ENCODE measurements at places on chromosomes 1 and 21. TPM values are rescaled to one million over a fixed set of nuclear protein-coding genes. Genes with fewer than 3 reads are reported as not detected.

DNA sequence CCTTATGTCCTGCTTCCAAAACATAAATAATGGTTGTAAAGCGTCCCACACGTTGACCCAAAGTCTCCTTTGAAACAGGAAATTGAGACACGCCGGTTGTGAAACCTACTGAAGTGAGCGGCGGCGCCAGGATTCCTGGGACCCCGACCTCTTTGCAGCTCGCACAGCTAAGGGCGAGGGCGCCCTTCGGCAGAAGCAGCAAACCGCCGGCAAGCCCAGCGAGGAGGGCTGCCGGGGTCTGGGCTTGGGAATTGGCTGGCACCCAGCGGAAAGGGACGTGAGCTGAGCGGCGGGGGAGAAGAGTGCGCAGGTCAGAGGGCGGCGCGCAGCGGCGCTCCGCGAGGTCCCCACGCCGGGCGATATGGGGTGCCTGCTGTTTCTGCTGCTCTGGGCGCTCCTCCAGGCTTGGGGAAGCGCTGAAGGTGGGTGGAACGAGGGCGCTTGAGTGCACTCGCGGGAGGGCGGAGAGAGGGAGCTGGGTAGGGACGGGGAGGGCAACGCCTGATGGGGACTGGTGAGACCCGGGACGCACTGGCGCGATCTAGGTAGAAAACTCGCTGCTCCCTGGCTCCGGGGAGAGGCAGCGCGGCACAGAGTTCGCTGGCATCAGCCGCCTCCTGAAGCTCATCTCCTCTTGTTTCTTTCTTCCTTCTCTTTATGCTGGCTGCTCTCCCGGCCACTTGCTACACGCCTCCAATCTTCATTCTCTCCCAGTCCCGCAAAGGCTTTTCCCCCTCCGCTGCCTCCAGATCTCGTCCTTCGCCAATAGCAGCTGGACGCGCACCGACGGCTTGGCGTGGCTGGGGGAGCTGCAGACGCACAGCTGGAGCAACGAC is at the start of gene CD1D:
TSS of gene CD1D (plus strand) at position 155 of the 836 bp plus-strand sequence. CDS start at position 362, 207 bp downstream.
- H3K27me3 ChIP-seq, result peaks cover 46% of the 10 kb centered on the region
- H3K4me3 ChIP-seq, result peak within 1 kb of the TSS; percentile 46
- no peak for DNase-seq
- no peak within 1 kb of the TSS for H3K27ac ChIP-seq
- no peaks in the 10 kb centered on the region for H3K4me1 ChIP-seq

GRCh38 chr1:111099289-111099688 is 40.6 kb downstream of the DRAM2 start:
- no peaks in the 10 kb centered on the region for H3K36me3 ChIP-seq
- no peak overlapping the region for H3K27ac ChIP-seq
- H3K4me1 ChIP-seq, result no peaks in the 10 kb centered on the region
- no peak overlapping the region for H3K4me3 ChIP-seq

CLDN17 gene
- not detected for total RNA-seq

DNA sequence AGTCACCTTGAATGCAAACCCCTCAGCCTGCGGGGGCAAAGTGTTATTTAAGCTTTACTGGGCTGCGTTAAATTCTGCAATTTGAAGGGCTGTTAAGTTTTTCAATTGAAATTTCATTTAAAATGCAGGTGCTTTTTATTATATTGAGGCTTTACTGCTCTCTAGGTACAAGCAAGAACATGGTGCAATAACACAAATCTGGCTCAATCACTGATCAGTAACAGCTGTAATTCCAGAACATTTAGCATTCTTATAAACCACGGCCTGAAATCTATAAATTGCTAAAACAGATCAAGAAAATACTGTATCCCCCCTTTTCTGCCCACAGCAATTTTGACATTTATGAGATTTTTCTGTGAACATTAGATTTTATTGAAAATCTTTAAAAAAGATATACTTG is 322.8 kb downstream of the KCTD3 start:
- H3K4me1 ChIP-seq, result no peaks in the 10 kb centered on the region
- no peak overlapping the region for H3K27ac ChIP-seq
- no peak overlapping the region for H3K4me3 ChIP-seq
- no peaks in the 10 kb centered on the region for H3K27me3 ChIP-seq
- DNase-seq, result no peak

MMEL1 gene
- total RNA-seq, result 12.7 TPM

- peaks cover 4% of the 10 kb centered on the region for H3K4me1 ChIP-seq
- no peak for DNase-seq
- H3K36me3 ChIP-seq, result no peaks in the 10 kb centered on the region
- H3K27me3 ChIP-seq, result no peaks in the 10 kb centered on the region
- no peak overlapping the region for H3K4me3 ChIP-seq
Observed at GRCh38 chr1:95012389-95012788, 60.4 kb downstream of the ALG14 start.

DNA sequence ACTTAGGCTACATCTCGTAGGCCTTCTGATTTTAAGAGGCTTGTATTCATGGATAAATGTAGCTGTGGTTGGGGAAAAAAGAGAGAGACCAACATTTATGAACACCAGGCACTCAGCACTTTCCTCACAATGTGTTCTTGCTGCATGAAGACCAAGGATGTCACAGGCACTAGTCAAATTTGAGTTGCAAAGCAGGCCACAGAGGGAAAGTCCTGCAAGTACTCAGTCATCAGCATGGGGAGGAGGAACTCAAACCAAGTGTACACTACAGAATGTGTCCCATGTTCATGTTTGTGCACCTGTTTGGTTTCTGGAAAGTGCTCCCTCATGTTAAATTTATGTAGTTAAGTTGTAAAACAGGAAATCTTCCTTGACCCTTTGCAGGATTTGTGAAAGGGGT is 8.7 kb upstream of the MAP3K7CL start:
- H3K4me3 ChIP-seq, result no peak overlapping the region
- no peaks in the 10 kb centered on the region for H3K4me1 ChIP-seq
- DNase-seq, result no peak
- no peak overlapping the region for H3K27ac ChIP-seq

SMIM11 gene
- 22.5 TPM for total RNA-seq

MYOM3 gene
- 0.98 TPM for total RNA-seq

FCGR3B gene
- 3.9 TPM for total RNA-seq

GRCh38 chr1:226064816-226065248 is 2.3 kb downstream of the H3-3A start:
- H3K27me3 ChIP-seq, result no peaks in the 10 kb centered on the region
- no peak for DNase-seq
- H3K36me3 ChIP-seq, result no peaks in the 10 kb centered on the region
- peak overlapping the region; percentile 99 for H3K27ac ChIP-seq
- peaks cover 21% of the 10 kb centered on the region for H3K4me1 ChIP-seq

AGT gene
- 9.1 TPM for total RNA-seq

- DNase-seq, result no peak
- no peaks in the 10 kb centered on the region for H3K36me3 ChIP-seq
- no peaks in the 10 kb centered on the region for H3K27me3 ChIP-seq
- no peaks in the 10 kb centered on the region for H3K4me1 ChIP-seq
Observed at GRCh38 chr1:73761559-73761958, 436.4 kb downstream of the LRRIQ3 start.

CRP gene
- total RNA-seq, result not detected

- H3K36me3 ChIP-seq, result no peaks in the 10 kb centered on the region
- no peaks in the 10 kb centered on the region for H3K27me3 ChIP-seq
- H3K4me1 ChIP-seq, result no peaks in the 10 kb centered on the region
- DNase-seq, result no peak
Observed at GRCh38 chr1:44559913-44560312, 114.4 kb downstream of the TMEM53 start.

DNA sequence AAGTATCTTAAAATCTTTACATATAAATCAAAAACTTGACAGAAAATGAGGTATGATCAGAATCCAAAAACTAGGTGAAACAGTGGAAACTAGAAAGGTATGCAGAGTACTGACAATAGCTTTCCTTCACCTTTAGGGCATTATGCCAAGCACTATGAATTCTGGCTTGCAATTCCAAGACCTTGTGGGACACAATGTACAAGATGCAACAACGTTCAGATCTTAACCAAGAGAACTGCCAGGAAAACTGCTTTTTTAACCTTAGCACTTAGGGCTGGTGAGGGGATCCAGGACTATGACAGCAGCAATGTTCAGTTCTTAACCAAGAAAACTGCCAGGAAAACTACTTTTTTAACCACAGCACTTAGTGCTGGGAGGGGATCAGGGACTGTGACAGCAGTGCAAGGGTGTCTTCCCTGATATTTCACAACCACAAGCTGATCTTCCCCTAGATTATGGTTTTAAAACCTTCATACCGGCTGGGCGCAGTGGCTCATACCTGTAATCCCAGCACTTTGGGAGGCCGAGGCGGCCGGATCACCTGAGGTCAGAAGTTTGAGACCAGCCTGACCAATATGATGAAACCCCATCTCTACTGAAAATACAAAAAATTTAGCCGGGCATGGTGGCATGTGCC is 22.3 kb downstream of the FOXJ3 start:
- H3K27ac ChIP-seq, result peak overlapping the region; percentile 73
- no peak overlapping the region for H3K4me3 ChIP-seq
- no peaks in the 10 kb centered on the region for H3K36me3 ChIP-seq
- peaks cover 9% of the 10 kb centered on the region for H3K4me1 ChIP-seq
- peak; percentile 58 for DNase-seq
- H3K27me3 ChIP-seq, result no peaks in the 10 kb centered on the region

- H3K4me1 ChIP-seq, result no peaks in the 10 kb centered on the region
- DNase-seq, result no peak
- no peaks in the 10 kb centered on the region for H3K27me3 ChIP-seq
- H3K4me3 ChIP-seq, result no peak overlapping the region
Observed at GRCh38 chr1:63683759-63684158, 90.1 kb upstream of the ROR1 start.

DNA sequence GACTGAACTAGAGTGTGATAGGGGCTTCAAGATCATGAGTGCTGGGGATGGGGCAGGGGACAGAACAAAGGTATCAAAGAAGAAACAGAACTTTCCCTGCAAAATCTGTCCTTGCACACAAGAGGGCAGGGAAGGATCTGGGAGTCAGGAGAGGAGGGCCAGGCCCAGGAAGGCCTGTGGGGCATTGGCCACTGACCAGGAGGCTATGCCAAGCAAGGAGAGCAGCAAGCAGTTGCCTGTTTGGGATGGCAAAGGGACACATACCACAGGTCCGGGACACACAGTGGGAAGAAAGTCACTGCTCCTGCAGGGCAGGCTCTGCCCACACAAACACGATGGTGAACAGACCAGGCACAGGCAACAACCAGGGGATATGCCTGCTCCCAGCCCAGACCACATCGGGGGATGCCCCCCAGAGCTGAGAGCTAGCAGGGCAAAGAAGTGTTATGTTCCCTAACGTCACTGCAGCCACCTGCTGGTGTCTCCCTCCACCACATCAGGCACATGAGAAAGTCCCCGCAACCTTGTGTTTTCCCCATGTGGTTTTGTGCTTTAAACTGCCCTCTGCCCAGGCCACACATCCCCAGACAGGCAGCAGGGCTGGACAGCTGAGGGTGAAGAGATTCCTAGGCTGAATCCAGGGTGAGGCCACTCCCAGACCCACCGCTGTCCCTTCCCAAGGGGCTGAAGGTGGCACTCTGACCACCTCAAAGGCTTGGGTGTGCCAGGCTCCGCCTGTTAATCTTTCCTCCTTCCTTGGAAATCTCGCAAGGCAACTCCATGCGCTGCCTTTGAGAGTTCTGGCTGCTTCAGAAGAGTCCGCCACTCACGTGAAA is 53.6 kb downstream of the KIF21B start:
- H3K27me3 ChIP-seq, result no peaks in the 10 kb centered on the region
- H3K4me1 ChIP-seq, result no peaks in the 10 kb centered on the region
- no peaks in the 10 kb centered on the region for H3K36me3 ChIP-seq
- no peak overlapping the region for H3K27ac ChIP-seq
- peak; percentile 23 for DNase-seq
- no peak overlapping the region for H3K4me3 ChIP-seq

- H3K36me3 ChIP-seq, result no peaks in the 10 kb centered on the region
- no peak for DNase-seq
- no peak overlapping the region for H3K27ac ChIP-seq
- H3K27me3 ChIP-seq, result no peaks in the 10 kb centered on the region
Observed at GRCh38 chr1:238419209-238419608, 528.5 kb upstream of the ZP4 start.

GRCh38 chr1:175665616-175666015 is 77.8 kb downstream of the TNR start:
- H3K27ac ChIP-seq, result no peak overlapping the region
- H3K4me1 ChIP-seq, result no peaks in the 10 kb centered on the region
- no peak overlapping the region for H3K4me3 ChIP-seq
- no peaks in the 10 kb centered on the region for H3K27me3 ChIP-seq

AUNIP gene
- total RNA-seq, result 0.88 TPM

DNA sequence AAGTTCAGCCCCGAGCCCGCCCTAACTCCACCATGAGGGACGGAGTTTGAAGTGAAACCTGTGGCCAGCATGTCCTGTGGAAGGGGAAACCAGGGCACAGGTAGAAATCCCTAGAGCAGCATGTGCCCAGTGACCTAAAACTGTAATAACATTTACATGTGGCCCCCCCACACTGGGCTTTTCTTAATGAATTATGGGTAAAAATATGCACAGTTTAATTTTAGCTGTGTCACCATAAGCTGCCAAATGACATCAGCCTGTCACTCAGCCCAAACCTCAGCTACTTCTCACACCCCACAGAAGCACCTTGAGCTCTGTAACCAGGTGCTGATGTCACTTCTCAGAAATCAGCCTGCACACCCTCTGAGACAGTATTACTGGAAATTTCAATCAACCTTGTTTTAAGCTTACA is 50.0 kb upstream of the SLC19A1 start:
- H3K36me3 ChIP-seq, result no peaks in the 10 kb centered on the region
- no peak overlapping the region for H3K4me3 ChIP-seq
- peaks cover 13% of the 10 kb centered on the region for H3K27me3 ChIP-seq
- no peak for DNase-seq

TNNT2 gene
- 2.6 TPM for total RNA-seq

Measured in breast epithelium (tissue), 4 donors.